ENCODE measurements at places on chromosomes 4 and X.

- no peak for DNase-seq
These were observed 30.3 kb upstream of the RGN start for GRCh38 chrX:47047989-47048388.

- no peak for DNase-seq
These were observed 736.9 kb upstream of the HS3ST1 start for GRCh38 chr4:12165616-12166015.

GRCh38 chr4:142840516-142841123 is 5.5 kb downstream of the INPP4B start:
- DNase-seq, result no peak

DNA sequence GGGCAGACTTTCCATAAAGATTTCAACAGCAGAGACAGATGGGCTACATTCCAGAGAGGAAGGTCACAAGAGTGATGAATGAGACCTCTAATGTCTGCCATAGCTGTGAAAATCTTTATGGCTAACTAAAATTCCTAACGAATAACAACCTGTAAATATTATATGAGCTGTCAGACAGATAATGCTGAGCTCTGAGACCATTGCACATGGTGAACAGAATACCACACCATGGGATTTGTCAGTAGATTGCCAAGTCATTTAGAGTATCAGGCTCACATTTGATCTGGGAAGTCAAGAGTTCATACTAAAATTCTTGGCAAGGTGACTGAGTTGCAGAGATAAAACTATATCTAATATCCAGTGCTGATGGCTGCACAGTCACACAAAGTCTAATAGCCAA is 259.2 kb upstream of the FTHL17 start:
- DNase-seq, result no peak

DNA sequence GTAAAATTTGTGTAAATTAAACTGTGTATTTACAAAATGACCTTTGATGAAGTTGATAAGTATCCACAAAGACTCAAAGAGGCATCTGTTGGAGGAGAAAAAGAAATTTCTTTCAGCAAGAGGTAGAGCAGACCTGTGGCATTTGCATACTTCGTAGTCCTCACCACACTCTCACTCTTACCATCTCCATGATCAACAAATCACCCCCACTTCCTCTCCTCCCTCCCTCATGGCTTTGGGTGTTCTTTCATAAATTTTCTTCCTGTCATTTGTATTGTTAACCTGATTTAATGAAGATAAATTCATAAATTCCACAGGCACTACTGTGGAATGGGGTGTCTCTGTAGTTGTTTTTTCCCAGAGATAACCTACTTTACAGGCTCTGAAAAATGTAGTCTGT is 366.5 kb downstream of the ZNF674 start:
- no peak for DNase-seq

GRCh38 chrX:152632445-152633097 is 5.1 kb upstream of the GABRQ start:
- DNase-seq, result peak; percentile 78

GRCh38 chrX:20965270-20966044 is 408.8 kb upstream of the CNKSR2 start:
- no peak for DNase-seq

- DNase-seq, result no peak
These were observed 252.6 kb downstream of the TENM3 start for GRCh38 chr4:182495645-182496385.

- DNase-seq, result peak; percentile 74
These were observed 15.1 kb downstream of the NOCT start for GRCh38 chr4:139030614-139031235.

GRCh38 chr4:2306773-2307410 is 45.0 kb upstream of the MXD4 start:
- DNase-seq, result no peak

DNA sequence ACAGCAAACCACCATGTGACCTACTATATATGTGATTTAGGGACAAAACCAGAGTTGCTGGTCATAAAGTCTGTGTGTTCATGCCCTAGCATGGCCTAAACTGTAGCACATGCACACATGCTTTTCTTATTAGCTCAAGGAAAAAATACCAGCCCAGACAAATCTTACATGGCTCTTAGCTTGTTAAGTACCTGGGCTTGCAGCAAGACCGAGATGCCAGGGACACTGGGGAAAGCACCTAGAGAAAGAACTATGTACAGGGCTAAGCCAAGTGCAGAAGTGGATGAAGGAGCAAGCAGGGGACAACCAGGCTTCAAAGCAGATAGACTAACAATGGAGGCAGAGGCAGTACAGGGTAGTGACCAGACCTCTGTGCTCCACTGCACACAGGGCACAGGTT is 3.4 kb upstream of the GABRE start:
- DNase-seq, result no peak

DNA sequence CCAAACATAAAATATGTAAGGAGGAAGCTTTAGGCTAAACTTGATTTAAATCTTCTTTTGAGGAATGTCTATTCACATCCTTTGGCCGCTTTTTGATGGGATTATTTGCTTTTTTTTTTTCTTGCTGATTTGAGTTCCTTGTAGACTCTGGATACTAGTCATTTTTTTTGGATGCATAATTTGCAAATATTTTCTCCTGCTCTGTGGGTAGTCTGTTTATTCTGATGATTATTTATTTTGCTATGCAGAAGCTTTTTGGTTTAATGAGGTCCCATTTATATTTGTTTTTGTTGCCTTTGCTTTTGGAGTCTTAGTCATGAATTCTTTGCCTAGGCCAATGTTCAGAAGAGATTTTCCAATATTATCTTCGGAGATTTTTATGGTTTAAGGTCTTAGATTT is 144.9 kb downstream of the MAGEC2 start:
- DNase-seq, result no peak

- no peak for DNase-seq
These were observed 238.6 kb downstream of the RAPGEF2 start for GRCh38 chr4:159341522-159341921.

All from head of caudate nucleus (tissue), 42 donors.